ENCODE measurements at places on chromosomes 11 and 22.

GRCh38 chr11:32891657-32892354 is 805 bp upstream of the QSER1 start:
- DNase-seq = no peak

- no peak for DNase-seq
Observed at GRCh38 chr11:61155312-61155711, 5.9 kb downstream of the VPS37C start.

GRCh38 chr11:61054513-61054912 is 47.8 kb upstream of the CD5 start:
- no peak for DNase-seq

- no peak for DNase-seq
Observed at GRCh38 chr11:47573321-47573720, 5.4 kb downstream of the KBTBD4 start.

DNA sequence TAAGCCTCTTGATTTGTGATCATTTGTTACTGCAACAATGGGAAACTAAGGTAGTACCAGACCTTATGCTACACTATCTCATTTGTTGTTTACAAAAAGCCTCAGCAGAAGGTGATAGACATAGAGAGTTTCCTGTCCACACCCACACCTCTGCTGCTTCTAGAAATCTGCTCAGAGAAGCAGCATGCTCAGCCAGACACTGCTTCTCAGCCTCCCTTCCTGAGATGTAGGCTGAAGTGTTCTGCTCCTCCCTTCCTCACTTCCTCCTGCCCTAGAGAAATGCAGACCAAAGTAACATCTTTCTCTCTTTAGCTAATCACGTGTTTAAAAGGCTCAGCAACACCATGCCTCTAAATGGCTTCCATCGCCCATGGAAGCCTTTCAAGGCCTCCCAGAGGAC is 88.4 kb downstream of the SLC1A2 start:
- DNase-seq = no peak

DNA sequence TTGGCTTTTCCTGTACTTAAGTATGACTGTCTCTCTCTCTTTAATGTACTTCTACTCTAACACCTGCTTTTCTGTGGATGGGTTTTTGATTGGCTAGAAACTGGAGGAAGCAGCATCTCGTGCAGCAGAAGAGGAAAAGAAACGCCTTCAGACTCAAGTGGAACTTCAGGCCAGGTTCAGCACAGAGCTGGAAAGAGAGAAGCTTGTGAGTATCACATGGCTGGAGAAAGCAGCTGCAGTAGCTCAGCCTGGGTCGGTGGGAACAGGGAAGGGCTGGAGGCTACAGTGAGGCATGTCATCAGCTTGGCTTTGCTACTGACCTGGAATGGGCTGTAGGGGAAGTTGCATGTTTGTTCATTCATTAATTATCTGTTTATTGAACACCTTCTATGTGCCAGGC is 74.2 kb downstream of the SWAP70 start:
- no peak for DNase-seq

DNA sequence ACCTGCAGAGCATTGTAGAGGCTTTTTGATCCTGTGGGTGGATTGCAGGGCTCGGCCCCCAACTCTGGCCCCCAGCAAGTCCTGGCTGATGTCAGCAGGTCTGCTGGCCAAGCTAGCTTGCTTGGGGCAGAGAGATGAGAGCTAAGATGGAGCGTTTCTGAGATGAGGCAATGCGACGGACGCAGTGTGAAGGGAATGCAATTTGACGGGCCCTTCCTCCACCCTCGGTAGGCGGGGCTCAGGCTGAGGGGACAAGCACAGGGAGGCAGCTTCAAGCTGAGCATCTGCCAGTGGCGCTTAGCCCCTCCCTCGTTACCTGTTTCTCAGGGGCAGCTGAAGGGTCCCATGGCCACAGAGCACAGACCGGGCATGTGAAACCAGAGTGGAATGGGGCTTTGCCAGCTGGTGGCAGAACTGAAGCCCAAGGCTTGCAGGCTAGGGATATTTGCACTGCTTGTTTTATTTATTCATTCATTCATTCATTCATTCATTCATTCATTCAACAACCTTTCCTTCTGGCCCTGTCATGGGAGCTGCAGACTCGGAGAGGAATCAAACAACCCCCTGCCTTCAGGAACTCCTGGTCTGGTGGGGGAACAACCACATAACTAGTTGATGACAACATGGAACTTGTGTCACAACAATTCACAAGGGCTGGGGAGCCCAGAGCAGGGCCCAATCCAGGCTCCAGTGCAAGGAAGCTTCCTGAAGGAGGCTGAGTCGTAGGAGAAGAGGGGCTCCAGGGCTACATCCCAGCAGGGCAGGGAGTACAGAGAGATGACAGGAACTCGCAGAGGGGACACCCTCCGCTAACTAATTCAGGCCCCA is 66.8 kb downstream of the THAP12 start:
- no peak for DNase-seq

- peak; percentile 54 for DNase-seq
Observed at GRCh38 chr11:44564670-44565210, 723 bp upstream of the CD82 start.

DNA sequence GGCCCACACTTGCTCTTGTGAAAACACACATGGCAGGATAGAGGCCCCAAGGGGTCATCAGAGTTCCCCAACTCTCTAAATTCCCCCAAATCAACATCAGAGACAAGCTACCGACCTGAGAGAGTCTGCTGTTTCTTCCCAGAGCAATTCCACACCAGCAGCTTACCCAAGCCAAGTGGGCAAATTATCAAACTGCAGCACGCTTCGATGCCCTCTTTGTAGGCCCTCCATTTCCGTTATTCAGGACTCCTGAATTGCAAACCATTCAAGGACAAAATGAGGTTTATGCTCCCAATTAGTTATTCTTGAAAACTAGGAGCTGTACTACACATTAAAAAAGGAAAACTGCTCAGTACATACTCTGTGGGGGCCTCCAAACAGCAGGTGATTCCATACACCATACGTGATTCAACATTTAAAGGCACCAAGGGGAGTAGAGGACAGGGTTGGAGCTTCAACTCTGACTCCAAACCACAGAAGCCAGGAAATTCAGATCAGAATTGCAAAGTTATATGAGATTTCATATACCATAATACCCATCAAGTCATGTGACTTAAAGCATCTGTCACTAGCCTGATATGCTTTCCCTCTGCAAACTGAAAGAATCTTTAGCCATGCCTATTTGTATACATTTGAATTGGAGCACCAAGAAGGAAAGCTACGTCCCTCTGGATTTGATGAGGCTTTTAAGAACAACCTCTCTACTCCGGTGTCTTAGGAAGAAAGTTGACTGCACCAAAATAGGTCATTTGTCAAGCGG is 234.8 kb downstream of the CADM1 start:
- no peak for DNase-seq

DNA sequence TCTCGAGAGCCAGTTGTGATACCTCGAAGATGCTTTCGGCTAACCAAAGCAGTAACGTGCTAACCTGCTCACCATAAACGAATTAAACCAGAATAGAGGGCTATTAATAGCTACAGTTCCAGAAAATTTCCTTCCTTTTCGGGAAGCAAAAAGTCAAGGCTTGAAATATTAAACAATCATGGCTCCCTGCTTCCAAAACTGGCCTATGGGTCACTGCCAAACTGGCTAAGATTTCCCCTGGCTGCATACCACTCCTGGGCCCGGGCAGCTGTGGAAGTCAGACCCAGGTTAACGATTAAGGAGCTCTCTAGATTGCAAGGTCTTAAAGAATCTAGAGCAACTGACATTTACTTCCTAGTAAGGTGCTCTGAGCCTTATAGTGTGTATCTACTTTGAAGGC is 1.7 kb downstream of the AMOTL1 start:
- DNase-seq = no peak

DNA sequence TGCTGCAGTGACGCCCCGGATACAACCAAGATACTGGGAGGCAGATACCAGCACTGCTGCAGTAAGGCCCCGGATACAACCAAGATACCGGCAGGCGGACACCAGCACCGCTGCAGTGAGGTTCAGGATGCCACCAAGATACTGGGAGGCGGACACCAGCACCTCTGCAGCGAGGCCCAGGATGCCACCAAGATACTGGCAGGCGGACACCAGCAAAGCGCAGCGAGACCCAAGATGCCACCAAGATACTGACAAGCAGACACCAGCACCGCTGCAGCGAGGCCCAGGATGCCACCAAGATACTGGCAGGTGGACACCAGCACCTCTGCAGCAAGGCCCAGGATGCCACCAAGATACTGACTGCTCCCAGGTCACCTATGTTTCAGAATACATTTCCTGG is 225.2 kb downstream of the BRD1 start:
- no peak for DNase-seq

GRCh38 chr11:43898574-43898973 is 17.9 kb downstream of the ALKBH3 start:
- DNase-seq = no peak

DNA sequence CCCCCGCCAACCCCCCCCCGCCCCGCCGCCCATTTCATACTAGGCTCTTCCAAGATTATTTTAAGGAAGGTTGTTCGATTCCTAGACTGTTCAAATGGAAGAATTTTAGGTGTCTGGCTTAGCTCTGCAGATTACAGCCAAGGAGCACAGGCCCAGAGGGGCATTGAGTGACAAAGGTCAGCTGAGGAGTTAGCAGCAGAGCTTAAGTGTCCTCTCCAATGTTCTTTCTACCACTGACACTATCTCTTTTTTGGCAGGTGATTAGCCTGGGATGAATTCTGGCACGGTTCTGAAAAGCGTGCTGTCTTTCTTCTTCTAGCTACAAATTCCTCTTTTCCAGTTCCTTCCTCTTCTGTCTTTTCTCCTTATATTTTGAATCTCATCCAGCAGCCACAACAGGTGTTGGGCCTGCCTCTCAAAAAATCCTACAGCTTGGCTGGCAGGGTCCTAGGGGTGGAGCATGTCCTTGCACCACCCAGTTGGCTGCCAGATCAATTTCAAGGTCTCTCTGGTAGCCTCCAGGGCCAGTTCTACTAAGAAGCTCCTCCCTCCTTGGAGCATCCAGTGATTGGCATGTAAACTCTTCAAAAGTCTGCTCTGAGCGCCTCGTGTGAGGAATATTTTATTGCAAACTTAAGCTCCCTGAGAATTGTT is 23.0 kb downstream of the KCNE3 start:
- no peak for DNase-seq

DNA sequence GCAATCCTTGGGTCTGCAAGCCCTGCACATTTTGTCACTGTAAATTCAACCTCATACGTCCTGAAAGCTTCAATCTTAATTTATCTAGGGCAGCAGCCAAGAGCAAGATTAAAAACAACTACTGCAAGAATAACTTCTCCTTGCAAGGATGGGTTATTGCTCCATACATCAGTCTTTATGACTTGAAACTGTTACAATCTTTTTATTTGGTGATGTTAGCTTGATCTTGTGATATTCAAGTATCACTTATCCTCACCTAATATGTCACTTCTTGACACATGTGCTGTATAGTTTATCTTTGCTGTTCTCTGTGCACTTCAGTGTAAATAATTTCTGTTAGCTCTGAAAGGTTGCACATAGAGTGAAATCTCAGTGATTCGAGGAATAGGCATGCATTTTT is 14.7 kb upstream of the APLP2 start:
- no peak for DNase-seq

- DNase-seq = no peak
Observed at GRCh38 chr11:35111161-35112055, 27.6 kb upstream of the CD44 start.

DNA sequence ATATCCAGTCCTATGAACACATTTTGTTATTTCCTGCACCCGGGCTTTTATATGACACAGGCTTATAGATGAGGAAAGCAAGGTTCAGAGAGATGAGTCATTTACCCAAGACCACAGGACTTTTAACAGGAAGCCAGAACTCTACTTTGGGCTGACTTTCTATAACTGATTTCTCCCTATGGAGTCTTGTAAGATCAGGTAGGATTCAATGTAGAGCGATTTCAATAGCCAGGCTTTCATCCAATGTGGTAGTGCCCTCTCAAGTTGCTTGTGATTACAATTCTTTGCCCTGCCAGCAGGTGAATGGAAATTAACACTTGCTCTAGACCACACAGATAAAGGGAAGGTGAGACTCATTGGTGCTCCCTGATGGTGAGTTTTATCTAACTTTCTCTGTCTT is 378.3 kb downstream of the INSC start:
- no peak for DNase-seq

DNA sequence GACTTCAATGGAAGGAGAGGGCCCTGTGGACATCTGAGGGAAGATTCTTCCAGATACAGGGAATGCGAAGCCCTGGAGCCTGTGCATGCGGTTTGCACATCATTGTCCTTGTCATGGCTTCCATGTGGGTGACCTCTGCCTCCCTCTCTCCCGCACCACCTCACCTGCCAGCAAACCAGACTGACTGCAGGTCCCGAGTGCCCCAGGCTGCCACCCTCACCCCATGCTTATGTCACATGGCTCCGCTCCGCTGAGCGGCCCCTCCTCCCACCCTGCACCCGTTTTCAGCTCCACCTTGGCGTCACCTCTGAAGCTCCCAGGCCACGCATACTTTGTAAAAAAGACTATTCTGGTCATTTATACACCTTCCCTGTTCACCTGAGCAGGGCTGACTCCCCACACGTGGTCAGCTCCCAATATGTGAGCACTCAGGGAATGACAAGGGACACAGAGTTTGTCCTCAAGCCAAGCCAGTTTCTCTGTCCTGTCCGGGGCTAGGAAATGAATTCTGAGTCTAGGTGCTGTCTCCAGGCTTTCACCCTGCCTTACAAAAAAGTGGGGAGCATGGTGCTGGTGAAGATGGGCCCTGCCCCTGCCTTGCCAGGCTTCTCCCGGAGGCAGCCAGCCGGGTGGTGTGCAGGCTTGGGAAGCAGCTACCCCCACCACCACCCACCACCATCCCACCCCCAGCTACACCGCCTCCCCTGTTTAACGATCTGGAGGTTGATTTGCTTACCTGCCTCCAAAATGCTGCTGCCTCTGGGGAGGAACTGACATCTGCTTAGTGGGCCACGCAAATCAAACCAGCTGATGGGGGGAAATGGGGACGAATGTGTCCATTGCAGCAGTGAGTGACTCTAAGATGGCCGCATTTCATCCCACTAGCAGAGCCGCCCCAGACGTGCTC is 32.7 kb downstream of the FAM83F start:
- no peak for DNase-seq

DNA sequence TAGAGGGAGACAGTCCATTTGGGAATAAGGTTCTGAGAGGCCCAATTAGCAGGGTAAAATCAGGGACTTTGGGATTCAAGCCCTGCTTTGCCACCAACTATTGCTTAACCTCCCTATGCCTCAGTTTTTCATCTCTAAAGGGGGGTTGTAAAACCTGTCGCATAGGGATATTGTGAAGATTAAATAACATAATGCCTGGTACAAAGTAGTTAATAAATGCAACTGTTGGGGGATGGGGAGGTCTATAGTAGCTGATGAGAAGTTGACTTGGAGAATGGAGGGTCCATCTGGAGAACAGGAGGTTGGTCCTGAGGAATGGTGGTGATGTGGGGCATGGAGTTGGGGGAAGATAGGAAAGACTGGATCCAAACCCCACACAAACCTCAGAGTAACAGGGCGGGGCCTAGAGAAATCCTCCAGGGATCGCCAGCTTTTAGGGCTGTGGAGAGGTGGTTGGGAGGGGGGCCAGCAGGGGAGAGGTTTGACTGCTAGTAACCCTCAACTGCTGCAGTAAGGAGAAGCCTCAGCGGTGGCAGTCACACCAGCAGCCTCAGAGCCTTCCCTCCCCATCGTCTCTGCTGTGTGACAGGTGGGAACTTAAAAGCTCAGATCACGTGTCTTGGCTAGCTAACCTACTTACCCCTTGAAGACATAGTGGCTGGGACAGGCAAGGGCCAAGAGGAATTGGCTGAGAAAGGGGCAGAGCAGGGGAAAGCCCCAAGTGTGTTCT is 1.1 kb upstream of the ABCG4 start:
- no peak for DNase-seq

Measured in AG04449 (cell line).